ENCODE measurements at places on chromosomes 1 and 21. TPM values are rescaled to one million over a fixed set of nuclear protein-coding genes. Genes with fewer than 3 reads are reported as not detected.

GRCh38 chr21:37435120-37435519, 68.5 kb downstream of the DYRK1A start:
- DNase-seq = peak; percentile 57
- H3K36me3 ChIP-seq = no peaks in the 10 kb centered on the region
- peaks cover 41% of the 10 kb centered on the region for H3K4me1 ChIP-seq
- no peak overlapping the region for H3K4me3 ChIP-seq

The PTPN7 gene
- total RNA-seq = 8.6 TPM

GRCh38 chr1:175167861-175168260, 24.7 kb downstream of the KIAA0040 start:
- DNase-seq = no peak
- H3K4me3 ChIP-seq = no peak overlapping the region
- no peaks in the 10 kb centered on the region for H3K27me3 ChIP-seq
- H3K27ac ChIP-seq = peak overlapping the region; percentile 15
- peaks cover 26% of the 10 kb centered on the region for H3K4me1 ChIP-seq

DNA sequence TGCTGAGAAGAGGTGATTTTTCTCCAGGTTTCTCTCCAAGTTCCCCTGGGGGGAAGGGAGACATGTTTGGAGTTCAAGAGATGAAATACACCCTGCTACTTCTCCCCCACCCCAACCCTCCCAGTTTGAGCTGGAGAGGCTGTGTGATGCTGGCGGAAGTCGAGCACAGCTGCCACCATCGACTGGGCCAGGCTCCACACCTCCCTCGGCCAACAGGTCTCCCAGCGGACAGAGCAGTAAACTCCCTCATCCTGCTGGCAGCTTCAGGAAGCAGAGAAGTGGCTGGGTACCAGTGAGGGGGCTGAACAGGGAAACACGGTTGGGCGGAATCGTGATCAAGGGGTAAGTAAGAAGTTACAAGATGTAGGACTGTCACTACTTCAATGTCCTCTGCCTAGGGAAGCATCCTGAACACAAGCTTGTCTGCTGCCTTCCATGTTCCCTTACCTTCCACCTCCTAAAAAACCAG, 6.6 kb upstream of the NHLH1 start:
- peaks cover 51% of the 10 kb centered on the region for H3K36me3 ChIP-seq
- no peak overlapping the region for H3K4me3 ChIP-seq
- no peaks in the 10 kb centered on the region for H3K27me3 ChIP-seq
- H3K27ac ChIP-seq = no peak overlapping the region

- H3K27me3 ChIP-seq = no peaks in the 10 kb centered on the region
- H3K4me1 ChIP-seq = peaks cover 30% of the 10 kb centered on the region
- H3K4me3 ChIP-seq = no peak overlapping the region
- DNase-seq = no peak
- no peak overlapping the region for H3K27ac ChIP-seq
Measured at GRCh38 chr1:181119093-181119989, 30.8 kb downstream of the IER5 start.

GRCh38 chr1:229428256-229428655, 5.6 kb downstream of the ACTA1 start:
- H3K27ac ChIP-seq = no peak overlapping the region
- H3K4me1 ChIP-seq = peaks cover 17% of the 10 kb centered on the region
- peaks cover 4% of the 10 kb centered on the region for H3K27me3 ChIP-seq
- DNase-seq = no peak
- no peaks in the 10 kb centered on the region for H3K36me3 ChIP-seq

DNA sequence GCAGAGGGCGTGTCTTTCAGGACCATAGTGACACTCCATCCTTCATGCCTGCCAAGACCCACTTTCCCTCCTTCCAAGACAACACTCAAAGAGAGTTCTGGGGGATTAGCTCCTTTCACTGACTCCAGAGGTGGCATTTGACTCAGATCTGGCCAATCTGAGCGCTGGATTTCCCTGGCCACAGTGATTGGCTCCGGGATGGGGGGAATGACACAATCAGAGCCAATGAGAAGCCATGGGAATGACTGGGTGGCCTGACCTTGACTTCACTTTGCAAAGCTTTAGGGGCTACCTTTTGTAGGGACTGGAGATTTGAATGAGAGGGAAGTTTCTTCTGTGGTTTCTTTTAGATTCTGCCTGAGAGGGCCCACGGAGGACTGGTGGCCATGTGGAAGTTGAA, 26.9 kb upstream of the WNT4 start:
- no peaks in the 10 kb centered on the region for H3K4me1 ChIP-seq
- H3K27me3 ChIP-seq = no peaks in the 10 kb centered on the region
- H3K27ac ChIP-seq = no peak overlapping the region
- DNase-seq = no peak
- no peaks in the 10 kb centered on the region for H3K36me3 ChIP-seq

- peak overlapping the region; percentile 74 for H3K27ac ChIP-seq
- H3K36me3 ChIP-seq = peaks cover 51% of the 10 kb centered on the region
- no peak overlapping the region for H3K4me3 ChIP-seq
Measured at GRCh38 chr1:36350659-36351226, 27.3 kb upstream of the EVA1B start.

DNA sequence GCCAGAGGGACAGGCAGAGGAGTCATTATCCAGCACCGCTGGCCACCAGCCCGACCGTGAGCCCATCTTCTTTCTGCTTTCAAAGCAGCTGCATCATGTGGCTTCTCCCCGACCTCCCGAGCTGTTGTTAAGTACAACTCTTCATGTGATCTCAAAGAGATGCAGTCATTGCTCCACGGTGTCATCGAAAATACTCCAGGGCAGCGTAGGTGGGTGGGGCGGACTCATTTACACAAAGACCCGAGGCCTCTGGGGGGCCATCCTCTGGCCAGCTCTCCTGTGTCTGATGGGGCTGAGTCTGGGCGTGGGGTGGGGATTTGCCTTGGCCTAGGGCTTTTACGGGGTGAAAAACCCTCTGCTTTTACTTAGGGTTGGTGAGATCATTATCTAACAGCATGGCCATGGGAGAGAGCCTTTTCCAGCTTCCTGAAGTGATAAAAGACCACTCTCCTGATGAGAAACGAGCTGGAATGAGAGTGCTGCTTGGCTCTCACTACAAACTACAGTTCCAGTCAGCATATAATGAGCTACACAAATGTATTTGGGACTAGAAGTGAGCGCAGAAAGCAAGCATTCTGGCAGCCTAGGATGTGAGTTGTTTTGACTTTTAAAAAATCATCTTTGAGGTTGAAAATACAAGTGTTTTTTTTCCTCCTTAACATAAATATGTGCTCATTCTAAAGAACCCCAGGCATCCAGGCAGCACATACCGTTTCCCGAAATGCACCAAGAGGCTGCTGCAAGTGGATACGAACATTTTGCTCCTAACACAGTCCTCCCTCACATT, 165.0 kb downstream of the RHOU start:
- no peak overlapping the region for H3K4me3 ChIP-seq
- no peak overlapping the region for H3K27ac ChIP-seq
- no peaks in the 10 kb centered on the region for H3K36me3 ChIP-seq
- DNase-seq = no peak
- peaks cover 22% of the 10 kb centered on the region for H3K4me1 ChIP-seq

DNA sequence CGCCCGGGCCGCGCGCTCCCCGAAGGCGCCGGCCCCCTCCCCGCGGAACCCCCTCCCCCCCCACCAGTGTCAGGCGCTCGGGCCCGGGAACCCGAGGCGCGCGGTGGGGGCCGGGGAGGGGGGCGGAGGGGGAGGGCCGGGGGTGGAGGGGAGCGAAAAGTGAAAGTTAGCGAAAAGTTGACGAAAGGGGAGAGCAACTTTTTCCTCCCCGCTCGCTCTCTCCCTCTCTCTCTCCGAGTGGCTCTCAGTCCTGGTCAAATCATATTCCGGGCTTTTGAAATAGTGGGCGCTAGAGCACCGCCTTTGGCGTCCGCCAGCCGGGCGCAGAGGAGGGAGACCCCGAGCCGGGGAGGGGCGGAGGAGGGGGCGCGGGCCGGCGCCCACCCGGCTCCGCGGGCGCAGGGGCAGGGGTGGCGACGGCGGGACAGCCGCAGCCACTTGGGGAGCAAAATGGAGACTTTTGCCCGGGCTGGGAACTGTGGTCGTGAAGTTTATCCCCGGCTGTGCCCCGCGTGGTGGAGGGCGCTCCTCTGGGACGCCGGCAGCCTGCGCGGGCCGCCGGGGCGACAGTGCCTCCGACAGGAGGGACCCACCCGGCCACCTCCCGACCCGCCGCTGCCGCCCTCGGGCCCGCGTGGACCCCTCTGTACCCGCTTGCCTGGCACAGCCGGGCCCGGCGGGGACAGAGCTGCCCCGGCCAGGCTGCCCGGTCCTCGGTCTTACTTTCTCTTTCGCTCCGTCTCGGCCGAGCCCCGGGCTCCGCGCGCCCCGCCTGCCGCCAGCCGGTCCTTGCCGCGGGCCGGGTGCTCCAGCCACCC, 697 bp downstream of the PRDM16 start:
- peaks cover 20% of the 10 kb centered on the region for H3K4me1 ChIP-seq
- H3K4me3 ChIP-seq = peak overlapping the region; percentile 57
- H3K27me3 ChIP-seq = peaks cover 32% of the 10 kb centered on the region
- peak; percentile 88 for DNase-seq
